Chondrocyte (in vitro differentiated cells): ENCODE measurements at places on chromosomes 1 and 21. TPM values are rescaled to one million over a fixed set of nuclear protein-coding genes. Genes with fewer than 3 reads are reported as not detected.

- no peak for DNase-seq
Observed at GRCh38 chr1:185843297-185843869, 109.2 kb downstream of the HMCN1 start.

DNA sequence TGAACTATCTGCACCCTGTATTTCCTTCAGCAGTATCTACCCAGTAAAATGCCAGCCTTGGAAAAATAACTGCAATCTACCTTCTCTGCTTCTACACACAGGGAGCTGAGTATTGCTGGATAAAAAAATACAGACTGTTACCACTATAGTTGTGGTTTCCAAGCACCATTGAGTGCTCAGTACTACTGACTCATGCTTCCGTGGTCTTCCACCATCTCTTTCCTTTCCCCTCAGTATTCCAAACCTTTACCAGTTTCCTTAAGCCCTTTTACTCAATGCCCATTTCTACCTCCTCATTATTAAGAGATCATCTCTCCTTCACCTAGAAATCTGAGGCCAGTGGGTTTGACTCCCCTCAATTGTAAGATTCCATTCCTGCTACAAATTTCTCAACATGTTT is 23.8 kb downstream of the GLMN start:
- no peak for DNase-seq

DNA sequence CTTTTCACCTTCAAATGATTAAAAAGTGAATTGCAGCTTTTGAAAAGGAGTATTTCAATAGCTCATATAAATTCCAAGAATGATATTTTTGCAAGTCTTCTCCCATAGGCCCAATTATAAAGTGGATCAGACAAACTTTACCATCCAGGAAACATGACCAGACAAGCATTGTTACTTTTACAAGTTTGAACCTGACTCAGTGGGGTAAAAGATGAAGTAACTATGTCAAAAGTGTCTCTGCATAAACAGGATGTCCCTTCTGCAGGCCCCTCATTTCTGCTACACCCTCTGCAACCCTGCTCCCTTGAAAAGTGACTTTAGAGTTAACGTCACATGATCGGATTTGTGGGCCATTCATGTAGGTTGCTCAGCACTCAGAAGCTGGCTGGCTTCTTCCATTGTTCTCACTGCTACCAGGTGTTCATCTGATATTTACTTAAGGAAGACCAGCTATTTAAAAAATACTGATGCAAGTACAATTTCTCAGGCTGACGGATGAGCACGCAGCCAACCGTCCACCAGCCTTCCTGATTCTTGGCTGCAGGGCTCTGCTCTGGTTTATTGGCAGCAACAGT is 32.3 kb downstream of the URB1 start:
- no peak for DNase-seq

DNA sequence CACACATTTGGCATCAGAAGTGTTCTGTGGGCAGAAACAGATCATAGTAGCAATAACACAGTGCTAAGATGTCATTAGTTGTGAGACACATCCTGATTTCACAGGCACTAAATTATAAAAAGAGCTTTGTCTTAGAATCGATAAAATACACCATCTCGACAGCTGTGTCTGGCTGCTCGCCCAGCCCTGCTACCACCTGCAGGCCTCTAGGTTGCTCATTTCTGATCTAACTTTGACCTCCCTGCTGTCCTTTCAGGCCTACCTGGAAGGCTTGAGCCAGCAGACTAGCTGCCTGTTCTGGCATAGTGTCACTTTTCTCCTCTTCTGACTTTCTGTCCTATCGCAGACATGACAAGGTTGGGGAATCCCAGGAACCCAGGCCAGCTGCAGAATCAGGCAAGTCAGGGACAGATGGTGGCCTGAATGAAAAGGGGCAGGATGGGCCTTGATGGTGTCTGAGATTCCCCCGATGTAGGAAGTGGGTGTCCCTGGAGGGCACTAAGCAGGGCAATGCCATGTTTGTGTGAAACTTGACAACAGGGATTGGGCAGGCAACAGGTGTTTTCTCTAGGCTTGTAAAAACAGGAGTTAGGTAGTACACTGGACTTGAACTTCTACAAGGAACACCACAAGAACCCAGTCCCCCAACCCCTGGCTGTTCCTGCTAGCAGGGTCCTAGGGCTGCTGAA is 66.6 kb upstream of the RHOU start:
- no peak for DNase-seq

- DNase-seq, result no peak
Observed at GRCh38 chr1:75074831-75075395, 59.3 kb upstream of the LHX8 start.

DNA sequence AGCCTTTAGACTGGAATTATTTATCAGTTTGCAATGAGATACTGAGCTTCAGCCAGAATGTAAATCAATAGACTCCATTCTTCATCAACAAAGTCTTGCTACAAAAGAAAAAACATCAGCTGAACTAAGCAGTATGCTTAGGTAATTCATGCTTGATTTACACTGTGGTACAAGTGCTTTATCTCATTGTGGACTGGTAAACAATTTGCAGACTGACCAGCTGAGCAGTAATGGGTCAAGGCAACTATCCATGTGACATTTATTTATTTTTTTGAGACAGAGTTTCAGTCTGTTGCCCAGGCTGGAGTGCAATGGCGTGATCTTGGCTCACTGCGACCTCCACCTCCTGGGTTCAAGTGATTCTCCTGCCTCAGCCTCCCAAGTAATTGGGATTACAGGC is 39.8 kb upstream of the SYT2 start:
- no peak for DNase-seq

DNA sequence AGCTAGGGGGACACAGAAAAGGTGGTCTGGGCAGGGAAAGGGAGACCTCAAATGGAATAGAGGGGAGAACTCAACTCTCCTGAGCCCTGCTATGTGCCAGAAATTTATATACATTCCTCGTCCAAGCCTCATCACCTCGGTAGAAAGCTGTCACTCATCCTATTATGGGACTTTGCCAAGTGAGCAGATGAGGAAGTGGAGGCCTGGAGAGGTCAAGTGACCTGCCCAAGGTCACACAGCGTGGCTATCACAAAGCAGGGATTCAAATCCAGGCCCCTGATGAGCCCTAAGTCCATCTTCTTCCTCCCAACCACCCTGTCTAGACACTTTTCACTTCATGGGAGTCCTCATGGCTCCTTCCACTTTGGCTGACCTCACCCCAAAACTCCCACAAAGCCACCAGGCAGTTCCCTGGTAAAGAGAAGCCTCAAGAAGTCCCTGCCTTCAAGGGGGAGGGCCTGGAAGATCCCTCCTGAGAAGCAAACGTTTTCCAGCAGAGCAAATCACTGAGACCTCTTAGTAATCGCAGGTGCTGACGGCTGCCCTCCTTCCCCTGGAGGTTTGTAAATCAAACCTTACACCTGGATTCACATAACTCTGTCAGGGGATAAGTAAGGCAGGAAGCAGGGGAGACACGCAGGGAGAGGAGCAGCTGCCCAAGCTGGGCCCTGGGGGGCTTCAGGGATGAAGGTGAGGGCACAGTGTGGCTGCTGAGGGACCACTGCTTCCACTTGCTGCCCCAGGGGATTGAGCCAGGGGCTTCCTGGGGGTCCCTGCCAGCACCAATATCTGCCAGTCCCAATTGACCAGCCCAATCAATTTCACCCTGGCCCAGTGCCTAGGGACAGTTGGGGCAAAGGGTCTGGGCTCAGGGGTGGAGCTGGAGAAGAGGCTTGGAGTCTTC is 351.2 kb downstream of the MATN1 start:
- DNase-seq, result no peak

DNA sequence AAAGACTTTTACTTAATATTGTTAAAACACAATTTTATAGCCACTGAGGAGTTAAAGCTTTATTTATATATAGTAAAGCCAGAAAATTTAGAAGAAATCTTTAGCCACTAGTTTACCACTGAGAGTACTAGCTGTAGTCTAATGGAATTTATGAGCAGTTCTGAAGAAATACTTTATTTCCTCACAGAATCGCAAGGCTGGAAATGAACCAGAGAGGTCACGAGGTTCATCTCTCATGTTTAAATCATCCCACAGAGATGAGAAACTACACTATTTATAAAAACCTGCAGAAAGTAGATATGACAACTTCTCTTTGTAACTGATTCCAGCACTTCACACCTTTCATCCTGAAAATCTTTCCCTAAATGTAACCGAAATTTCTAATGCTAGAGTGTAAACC is 26.0 kb downstream of the ADGRL4 start:
- no peak for DNase-seq

DNA sequence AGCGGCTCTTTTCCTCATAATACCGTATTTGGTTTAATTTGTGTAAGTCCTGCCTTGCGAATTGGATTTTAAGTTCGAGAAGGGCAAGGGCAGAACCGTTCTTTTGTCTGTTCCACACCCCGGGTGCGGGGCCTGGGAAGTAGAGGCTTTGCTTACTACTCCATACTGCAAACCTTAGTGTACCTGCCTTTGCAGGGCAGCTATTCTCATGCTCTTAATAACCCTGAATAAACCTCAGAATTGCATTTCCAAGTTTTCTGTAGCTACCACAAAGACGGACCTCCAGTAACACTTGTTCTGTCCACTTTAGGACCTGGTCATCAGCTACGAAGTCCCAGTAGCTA is 657 bp upstream of the HNRNPU start:
- no peak for DNase-seq

LRRC39 gene
- total RNA-seq, result 1.00 to 1.3 TPM in 2 of 3 replicates, not detected in the other
